ENCODE measurements at places on chromosomes 13 and 19.

DNA sequence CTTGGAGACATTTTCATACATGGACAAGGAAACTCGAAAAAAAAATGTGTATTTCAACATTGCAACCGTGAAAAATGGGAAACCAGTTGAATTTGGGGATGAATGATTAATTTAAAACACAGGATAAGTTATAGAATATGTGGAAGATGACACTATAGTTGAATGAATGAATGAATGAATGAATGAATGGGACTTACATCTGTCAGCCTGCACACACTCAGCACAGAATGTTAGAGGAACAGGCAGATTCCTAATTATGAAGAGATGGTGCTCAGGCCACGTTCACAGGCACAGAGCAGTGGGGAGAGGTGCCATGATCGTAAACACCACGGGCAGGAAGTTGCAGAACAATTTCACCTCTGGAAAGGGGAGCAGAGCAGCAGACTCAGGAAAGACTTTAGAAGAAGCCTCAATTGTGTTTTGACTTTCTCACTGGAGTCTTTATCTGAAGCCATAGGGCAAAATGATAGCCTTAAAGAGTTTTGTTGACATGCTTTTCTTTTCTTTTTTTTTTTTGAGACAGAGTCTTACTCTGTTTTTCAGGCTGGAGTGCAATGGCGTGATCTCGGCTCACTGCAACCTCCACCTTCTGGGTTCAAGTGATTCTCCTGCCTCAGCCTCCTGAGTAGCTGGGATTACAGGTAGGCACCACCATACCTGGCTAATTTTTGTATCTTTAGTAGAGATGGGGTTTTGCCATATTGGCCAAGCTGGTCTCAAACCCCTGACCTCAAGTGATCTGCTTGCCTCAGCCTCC lies 4.9 kb upstream of the SULT2A1 start:
- DNase-seq: no peak

DNA sequence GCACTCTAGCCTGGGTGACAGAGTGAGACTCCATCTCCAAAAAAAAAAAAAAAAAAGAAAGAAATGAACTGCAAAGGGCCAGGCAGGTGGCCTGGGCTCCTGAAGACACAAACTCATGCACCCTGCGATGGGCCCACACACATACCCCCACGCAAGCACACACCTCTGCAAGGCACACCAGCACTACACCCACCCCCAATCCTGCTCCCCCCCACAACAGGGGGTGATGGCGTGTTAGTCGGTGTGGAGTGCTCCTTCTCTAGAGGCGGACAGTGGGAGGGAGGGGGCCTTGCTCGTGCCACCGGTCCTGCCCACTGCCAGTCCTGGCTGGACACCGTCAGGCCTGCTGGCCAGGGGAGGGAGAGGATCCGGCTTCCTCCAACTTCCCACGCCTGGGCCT lies 1.6 kb upstream of the SLC8A2 start:
- DNase-seq: no peak

GRCh38 chr19:43755256-43755801 lies 567 bp upstream of the SMG9 start:
- peak; percentile 75 for DNase-seq

GRCh38 chr13:50123862-50124535 lies 108.8 kb downstream of the KCNRG start:
- no peak for DNase-seq

- DNase-seq: no peak
Measured at GRCh38 chr13:73231471-73231870, 172.7 kb downstream of the KLF5 start.

DNA sequence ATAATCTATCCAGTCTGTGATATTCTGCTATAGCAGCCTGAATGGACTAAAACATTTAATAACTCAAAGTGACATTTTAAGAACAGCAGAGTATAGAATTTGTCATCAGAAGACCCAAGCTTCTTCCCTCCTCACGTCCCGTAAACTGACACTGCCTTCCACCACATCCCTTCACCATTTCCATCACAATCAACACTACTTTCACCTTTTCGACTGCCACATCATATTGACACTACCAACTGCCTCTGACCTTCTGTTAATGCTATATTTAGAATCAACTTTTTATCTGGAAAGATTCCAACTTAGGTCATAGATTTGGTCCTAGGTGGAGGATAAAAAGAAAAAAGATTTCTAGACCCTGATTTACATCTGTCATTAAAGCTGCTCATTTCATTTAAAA lies 39.6 kb downstream of the STOML3 start:
- no peak for DNase-seq

DNA sequence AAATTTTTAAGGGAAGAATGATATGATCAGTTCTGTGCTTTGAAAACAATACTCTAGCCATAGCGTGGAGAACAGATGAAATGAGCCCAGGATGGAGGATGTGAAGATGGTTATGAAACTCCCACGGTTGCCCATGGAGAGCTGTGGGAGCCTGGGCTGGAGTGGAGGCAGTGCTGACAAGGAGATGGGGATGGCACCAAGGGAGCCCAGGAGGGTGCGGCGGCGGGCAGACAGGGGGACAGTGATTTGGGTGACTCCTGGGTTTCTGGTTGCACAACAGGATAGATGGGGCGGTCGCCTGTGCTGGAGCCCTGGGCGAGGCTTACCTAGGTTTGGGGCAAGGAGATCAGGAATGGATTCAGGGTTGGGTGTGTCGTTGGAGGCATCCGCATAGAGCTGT lies 15.9 kb downstream of the ARHGEF7 start:
- no peak for DNase-seq

- no peak for DNase-seq
Measured at GRCh38 chr19:49241769-49242168, 83.2 kb downstream of the SLC6A16 start.

DNA sequence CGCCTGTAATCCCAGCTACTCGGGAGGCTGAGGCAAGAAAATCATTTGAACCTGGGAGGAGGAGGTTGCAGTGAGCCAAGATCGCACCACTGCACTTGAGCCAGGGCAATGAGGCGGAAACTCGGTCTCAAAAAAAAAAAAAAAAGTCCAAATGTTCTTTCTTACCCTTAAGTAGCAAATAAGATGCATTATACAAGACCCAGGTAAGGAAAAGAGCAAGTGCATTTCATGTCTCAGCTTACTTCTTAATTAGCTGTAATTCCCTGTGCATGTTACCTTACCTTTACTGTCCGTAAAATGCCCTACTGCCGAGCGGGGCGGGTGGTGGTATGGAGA lies 3.8 kb upstream of the ZNF681 start:
- no peak for DNase-seq

DNA sequence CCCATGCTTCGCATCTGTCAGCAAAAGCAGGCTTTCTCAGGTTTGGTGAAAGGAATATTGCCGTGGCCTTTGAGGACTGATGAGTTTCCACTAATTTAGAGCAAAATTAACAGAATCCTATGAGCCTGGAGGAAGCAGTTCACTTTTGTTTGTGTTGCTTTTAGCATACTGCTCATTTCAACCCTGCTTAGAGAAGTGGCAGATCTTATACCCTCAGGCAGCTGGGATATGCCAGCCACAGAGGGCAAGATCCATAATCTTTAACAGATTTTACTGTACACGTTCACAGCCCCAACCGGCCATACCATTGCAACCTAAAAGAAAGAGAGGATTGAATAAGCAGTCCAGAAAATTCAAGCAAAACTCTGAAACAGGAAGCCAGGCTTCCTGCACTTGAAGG lies 60.5 kb downstream of the COL4A2 start:
- no peak for DNase-seq

DNA sequence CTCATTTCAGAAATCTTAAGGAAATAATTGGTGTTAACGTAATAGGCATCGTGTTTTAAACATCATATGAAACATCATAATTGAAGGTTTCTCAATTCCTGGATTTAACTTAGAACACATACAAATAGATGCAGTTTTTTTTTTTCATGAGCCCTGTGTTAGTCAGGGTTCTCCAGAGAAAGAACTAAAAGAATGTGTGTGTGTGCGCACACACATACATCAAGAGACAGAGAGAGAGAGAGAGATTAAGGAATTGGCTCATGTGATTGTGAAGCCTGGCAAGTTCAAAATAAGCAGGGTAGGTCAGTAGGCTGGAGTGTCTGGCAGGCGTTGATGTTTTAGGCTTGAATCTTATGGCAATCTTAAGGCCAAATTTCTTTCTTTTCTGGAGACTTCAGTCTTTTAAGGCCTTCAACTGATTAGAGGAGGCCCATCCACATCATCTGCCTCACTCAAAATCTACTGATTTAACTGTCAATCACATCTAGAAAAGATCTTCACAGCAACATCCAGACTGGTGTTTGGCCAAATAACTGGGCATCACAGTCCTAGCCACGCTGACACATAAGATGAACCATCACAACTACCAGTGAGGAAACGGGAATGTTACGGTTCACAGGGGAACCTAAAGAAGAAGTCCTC lies 25.2 kb downstream of the SPATA13 start:
- no peak for DNase-seq

- no peak for DNase-seq
Measured at GRCh38 chr19:23321953-23322549, 71.9 kb upstream of the ZNF724 start.

DNA sequence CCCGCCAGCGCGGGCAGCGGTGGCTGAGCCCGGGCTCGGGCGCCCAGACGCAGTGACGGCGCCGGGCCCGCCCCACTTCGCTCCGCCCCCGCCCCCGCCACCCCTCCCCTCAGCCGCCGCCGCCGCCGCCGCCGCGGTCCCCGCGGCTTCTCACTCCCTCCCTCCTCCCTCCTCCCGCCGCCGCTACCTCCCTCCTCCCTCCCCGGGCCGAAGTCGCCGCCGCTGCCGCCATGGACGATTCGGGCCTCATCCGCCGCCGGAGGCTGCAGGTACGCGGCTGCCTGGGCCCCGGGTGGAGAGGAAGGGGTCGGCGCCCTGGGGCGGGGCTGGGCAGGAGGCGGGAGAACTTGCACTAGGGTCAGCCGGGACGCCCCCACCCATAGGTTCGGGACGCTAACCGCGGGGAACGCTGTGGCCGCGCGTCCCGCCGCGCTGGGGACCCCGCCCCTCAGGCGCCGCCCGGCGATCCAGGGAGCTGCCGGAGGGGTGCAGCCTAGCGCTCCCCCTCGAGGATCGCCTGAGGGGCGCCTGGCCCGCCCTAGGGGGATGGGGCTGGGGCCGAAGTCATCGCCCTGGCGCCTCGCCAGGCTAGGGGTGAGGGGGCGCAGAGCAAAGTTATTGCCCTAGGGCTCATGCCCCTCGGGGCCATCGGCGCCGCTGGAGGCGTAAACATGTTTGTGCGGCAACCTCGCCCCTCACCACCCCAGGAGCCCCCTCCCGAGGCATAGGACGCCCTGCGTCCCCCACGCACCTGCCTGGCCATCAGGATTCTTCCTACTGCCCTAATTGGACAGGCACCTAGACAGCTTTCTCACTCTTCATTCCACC lies 427 bp downstream of the RTBDN start:
- DNase-seq: no peak

DNA sequence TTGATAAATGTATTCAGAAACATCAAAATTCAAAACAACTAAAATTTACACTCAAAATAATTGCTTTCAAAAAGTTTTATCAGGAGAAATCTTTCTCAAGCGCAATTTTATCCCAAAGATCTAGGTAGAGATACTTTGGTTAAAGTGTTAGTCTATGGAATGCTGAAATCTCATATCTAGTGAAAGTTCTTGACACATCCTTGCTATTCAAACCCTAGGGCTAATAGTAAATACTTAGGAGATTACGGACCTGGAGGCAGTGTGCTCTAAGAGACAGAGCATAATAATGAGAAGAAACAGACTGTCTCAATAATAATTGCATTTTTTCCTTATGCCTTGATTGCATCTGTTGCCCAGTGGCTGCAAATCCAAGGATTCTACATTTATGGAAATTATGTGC lies 330.8 kb downstream of the DACH1 start:
- DNase-seq: no peak

GRCh38 chr13:49524740-49525501 lies 29.2 kb downstream of the PHF11 start:
- DNase-seq: no peak

DNA sequence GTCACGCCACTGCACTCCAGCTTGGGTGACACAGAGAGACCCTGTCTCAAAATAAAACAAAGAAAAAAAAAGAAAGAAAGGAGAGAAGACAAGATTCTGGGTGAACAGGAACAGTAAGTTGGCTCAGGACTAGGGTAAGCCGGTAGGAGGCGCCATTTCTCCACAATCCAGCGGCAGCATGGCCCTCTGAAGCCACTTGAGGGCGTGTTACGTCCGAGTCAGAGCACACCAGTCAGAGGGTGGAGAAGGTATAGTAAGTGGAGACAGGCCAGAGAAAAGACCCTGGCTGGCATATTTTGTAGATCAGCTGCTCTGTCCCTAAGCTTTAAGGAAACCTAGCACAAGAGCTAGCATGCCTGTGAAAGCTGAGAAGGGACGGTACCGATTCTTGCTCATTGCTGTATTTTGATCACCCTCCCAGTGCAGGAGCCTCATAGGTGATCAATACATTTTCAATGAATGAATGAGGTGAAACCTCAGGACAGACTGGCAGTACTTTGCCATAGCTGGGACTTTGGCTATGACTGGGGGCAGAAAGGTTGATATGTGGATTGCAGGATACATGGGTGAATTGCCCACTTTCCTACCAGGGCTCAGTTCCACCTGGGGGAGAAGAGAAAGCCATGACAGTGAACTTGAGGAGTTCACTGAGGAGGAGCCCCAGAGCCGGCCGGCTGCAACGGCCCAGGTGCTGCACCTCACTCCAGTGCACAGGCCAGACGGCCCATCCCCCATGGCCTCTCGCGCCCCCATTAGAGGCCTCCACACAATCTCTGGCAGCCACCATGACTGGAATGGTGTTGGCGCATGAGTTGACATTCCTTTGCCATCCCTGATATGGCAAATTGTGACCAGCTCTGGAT lies 23.5 kb downstream of the POU2F2 start:
- DNase-seq: peak; percentile 74

GRCh38 chr13:66578305-66578704 lies 651.8 kb downstream of the PCDH9 start:
- DNase-seq: no peak

- DNase-seq: no peak
Measured at GRCh38 chr19:46025835-46026234, 3.0 kb upstream of the PGLYRP1 start.

DNA sequence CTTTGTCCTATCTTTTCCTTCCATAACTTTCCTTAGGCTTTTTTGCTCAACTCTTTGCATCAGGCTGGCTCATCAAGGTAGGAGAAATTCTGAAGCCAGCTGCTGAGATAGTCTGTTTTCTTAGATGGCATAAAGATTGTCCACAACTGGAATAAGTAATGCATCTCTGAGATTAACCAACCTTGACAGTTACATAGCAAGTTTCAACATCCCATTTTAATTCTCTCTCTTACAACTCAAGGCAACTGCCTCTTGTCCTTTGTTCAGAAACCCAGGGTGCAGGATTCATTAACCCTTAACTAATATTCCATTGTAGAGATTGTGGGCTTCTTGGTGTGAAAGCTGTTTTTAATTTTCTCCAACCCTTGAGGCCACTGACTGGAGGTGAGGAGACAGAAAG lies 239.2 kb downstream of the LACC1 start:
- no peak for DNase-seq
